ENCODE measurements at places on chromosomes 2 and 18.

GRCh38 chr18:21604671-21605070 lies 4.2 kb upstream of the ESCO1 start:
- DNase-seq: no peak

DNA sequence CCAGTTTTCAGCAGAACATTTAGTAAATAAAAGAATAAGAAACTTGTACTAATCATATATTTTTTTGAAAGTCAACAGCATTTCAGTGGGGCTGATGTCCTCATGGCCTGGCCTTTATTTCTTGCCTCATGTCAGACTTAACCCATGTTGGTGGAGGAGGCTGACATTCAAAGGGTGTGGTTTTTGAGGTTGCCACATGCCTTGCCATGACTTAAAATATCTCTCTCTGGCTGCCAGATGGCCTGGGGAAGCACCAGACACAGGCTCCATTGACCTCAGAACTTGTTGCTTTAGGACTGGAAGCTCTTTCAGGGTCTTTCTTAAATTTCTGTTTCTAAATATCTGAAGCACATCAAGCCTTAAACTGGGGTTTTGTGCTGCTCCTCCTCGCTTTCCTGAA lies 32.5 kb upstream of the CD28 start:
- DNase-seq: no peak

GRCh38 chr2:103963146-103963725 lies 890.7 kb upstream of the POU3F3 start:
- no peak for DNase-seq

- DNase-seq: peak; percentile 25
These were observed 27.1 kb downstream of the CAMKMT start for GRCh38 chr2:44388877-44389276.

- no peak for DNase-seq
These were observed 55.2 kb upstream of the UGP2 start for GRCh38 chr2:63786471-63786870.

DNA sequence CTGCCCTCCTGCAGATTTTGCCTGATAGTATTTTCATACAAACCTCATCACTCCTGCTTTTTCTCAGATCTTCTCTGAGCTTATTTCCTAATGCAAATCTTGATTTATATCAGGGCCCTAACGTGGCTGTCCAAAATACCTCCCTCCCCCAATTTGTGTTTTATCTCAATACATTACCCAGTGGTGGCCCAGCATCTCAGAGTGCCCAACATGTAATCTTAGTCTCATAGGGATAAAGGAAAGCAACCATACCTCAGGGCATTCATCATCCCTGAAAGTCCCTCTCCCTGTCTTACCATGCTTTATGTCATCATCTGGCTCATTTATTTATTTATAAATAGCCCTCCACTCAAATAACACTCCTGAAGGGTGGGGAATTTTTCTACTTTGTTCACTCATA lies 135.3 kb downstream of the SLC8A1 start:
- DNase-seq: no peak

GRCh38 chr2:50491541-50492476 lies 540.1 kb downstream of the NRXN1 start:
- DNase-seq: no peak

- DNase-seq: no peak
These were observed 122.1 kb upstream of the HS6ST1 start for GRCh38 chr2:128440666-128441340.

GRCh38 chr18:32735781-32736180 lies 37.0 kb downstream of the KLHL14 start:
- no peak for DNase-seq
